ENCODE measurements at places on chromosomes 6 and 20. TPM values are rescaled to one million over a fixed set of nuclear protein-coding genes. Genes with fewer than 3 reads are reported as not detected.

- H3K4me1 ChIP-seq, result peaks cover 2% of the 10 kb centered on the region
- no peaks in the 10 kb centered on the region for H3K36me3 ChIP-seq
- no peak overlapping the region for H3K4me3 ChIP-seq
- no peaks in the 10 kb centered on the region for H3K27me3 ChIP-seq
- H3K27ac ChIP-seq, result no peak overlapping the region
These were observed 35.8 kb upstream of the LGSN start for GRCh38 chr6:63355632-63356031.

GRCh38 chr6:37134036-37134395 is 35.9 kb upstream of the PIM1 start:
- no peak overlapping the region for H3K4me3 ChIP-seq
- H3K36me3 ChIP-seq, result no peaks in the 10 kb centered on the region
- DNase-seq, result no peak
- H3K4me1 ChIP-seq, result peaks cover 69% of the 10 kb centered on the region
- H3K27ac ChIP-seq, result peak overlapping the region; percentile 88

DNA sequence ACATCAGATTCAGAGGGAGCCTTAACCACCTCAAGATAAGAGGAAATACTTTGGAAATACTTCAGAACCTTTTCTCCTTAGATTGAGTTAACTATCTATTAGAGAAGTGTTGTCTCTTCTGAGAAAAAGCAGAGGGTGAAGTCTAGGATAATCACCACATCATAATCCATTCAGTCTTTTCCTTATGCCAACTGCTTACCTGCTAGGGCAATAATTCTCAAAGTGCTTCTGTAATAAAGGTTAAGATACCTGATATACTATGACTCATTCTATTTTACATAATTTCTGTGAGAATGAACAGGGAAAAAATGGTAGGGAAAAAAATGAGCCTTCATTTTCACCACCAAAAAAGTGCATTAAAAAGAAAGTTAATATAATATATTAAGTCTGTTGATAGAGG is 70.1 kb upstream of the LOC128125822 start:
- no peak overlapping the region for H3K4me3 ChIP-seq
- H3K27me3 ChIP-seq, result peaks cover 23% of the 10 kb centered on the region
- no peaks in the 10 kb centered on the region for H3K4me1 ChIP-seq
- no peaks in the 10 kb centered on the region for H3K36me3 ChIP-seq
- no peak for DNase-seq

DNA sequence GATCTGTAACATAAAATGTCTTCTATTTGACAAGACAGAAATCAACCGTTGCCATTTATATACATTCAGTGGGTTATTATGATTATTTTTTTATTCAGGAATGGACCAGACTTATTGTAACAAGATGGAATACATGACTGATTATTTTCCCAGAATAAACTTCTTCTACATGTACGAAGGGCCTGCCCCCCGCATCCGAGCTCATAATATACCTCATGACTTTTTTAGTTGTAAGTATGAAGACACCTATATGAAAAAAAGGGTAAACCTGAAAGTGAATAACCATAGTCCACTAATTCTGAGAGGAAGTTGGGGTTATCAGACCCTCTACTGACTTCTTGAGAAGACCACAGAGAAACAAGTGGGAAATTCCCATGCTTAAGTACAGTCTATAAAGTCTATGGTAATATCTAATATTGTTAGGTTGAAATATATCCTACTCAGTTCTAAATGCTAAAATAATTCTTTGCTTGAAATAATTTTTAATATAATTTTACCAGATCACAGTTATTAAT is 15.9 kb downstream of the OR2A4 start:
- H3K27me3 ChIP-seq, result no peaks in the 10 kb centered on the region
- no peak overlapping the region for H3K27ac ChIP-seq
- no peaks in the 10 kb centered on the region for H3K4me1 ChIP-seq

DNA sequence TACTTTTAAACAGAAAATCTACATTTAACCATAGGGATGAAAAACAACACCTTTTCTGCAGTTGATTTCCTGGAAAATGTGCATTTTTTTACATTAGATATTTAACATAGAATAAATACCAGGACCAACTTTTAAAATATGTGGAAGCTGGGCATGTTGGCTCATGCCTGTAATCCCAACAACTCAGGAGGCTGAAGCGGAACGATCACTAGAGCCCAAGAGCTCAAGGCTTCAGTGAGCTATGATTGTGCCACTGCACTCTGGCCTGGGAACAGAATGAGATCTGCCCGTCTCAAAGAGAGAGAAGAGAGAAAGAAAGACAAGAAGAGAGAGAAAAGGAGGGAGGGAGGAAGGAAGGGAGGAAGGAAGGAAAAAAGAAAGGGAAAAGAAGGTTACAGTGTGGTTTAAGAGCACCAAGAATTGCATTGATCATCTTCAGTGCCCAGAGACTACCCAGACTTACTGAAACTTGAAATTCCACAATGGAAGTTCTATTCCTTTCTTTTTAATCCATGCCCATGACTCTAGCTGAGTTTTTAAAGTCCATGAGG is 189.4 kb upstream of the ARID1B start:
- H3K27me3 ChIP-seq, result peaks cover 33% of the 10 kb centered on the region
- no peak for DNase-seq
- H3K27ac ChIP-seq, result peak overlapping the region; percentile 55
- peaks cover 11% of the 10 kb centered on the region for H3K4me1 ChIP-seq
- no peaks in the 10 kb centered on the region for H3K36me3 ChIP-seq

DNA sequence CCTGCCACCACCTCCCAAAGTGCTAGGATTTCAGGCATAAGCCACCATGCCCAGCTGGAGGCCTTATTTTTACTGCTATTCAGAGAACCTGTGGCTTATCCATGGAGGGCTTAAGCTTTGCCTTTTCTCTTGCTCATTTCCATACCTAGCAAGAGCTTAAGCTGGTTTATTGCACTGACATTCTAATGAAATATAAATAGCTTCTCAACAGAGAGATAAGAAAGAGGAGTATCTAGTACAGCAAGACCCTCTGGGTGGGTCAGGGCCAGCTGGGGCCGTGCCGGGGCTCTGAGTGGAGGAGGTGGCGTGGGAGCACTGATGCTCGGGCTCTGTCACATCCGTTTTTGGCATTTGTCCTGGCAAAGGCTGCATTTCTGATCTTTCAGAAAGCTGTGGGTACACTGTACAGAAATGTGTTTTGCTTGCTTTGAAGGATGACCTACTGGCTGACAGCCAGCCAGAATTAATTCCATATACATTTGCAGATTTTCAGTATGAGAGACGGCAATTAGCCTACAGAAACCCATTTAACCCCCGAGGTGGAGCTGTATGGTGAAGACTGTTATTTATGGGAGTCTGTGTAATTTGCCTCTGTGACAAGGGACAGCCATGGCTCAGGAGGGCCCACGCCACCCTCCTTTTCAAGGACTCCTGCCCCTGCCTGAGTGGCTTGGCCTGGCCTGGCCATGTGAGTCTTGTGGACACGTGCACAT is 181.6 kb upstream of the AKAP12 start:
- peak overlapping the region; percentile 36 for H3K4me3 ChIP-seq

- no peak for DNase-seq
- peaks cover 1% of the 10 kb centered on the region for H3K4me1 ChIP-seq
- H3K36me3 ChIP-seq, result peaks cover 5% of the 10 kb centered on the region
- no peak overlapping the region for H3K27ac ChIP-seq
- H3K4me3 ChIP-seq, result no peak overlapping the region
These were observed 54.6 kb upstream of the RIPOR2 start for GRCh38 chr6:24990236-24990845.

GRCh38 chr6:15892369-15892768 is 229.5 kb upstream of the DTNBP1 start:
- no peak for DNase-seq
- peaks cover 38% of the 10 kb centered on the region for H3K4me1 ChIP-seq
- H3K27me3 ChIP-seq, result no peaks in the 10 kb centered on the region
- no peaks in the 10 kb centered on the region for H3K36me3 ChIP-seq

DNA sequence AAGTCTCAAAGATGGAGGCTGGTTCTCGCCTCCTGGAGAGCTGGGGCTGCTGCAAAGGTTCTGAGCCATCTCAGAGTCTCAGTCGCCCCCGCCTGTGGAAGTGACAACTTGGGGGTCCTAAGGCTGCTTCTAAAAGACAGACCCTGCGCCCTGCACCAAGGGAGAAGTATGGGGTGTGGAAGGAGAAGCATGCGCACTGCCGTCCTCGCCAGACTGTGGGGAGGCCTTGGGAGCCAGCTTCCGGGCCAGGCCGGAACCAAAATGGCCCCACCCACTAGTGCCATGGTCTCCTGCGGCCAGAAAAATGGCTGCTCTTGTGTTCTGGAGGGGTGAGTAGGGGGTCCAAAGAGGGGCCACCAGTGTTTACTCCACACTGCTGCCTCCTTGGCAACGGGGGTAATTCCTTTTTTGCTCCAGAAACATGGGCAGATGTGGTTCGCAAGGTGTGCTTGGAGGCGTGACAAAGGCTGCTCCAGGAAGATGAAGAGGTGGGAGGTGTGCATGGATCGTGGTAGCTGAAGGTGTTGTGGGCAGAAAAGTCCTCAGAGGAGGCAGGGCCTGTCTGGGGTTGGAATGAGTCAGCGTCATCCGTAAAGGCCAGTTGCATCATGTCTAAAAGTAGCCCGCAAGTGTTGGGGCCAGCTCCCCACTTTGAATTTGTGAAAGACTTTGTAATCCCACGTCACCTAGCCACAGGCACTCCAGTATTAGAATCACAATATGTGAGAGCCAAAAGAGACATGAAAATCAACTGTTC is 329.8 kb upstream of the SOX4 start:
- peaks cover 22% of the 10 kb centered on the region for H3K4me1 ChIP-seq
- no peak overlapping the region for H3K4me3 ChIP-seq
- no peaks in the 10 kb centered on the region for H3K27me3 ChIP-seq
- no peak for DNase-seq
- no peak overlapping the region for H3K27ac ChIP-seq

GRCh38 chr6:23977706-23978105 is 148.3 kb upstream of the NRSN1 start:
- H3K27ac ChIP-seq, result no peak overlapping the region
- H3K4me1 ChIP-seq, result no peaks in the 10 kb centered on the region
- H3K4me3 ChIP-seq, result no peak overlapping the region
- H3K36me3 ChIP-seq, result no peaks in the 10 kb centered on the region
- no peaks in the 10 kb centered on the region for H3K27me3 ChIP-seq

- no peak overlapping the region for H3K27ac ChIP-seq
- no peaks in the 10 kb centered on the region for H3K27me3 ChIP-seq
- H3K4me1 ChIP-seq, result no peaks in the 10 kb centered on the region
- no peak for DNase-seq
These were observed 164.6 kb upstream of the FAM83B start for GRCh38 chr6:54681987-54682386.

DNA sequence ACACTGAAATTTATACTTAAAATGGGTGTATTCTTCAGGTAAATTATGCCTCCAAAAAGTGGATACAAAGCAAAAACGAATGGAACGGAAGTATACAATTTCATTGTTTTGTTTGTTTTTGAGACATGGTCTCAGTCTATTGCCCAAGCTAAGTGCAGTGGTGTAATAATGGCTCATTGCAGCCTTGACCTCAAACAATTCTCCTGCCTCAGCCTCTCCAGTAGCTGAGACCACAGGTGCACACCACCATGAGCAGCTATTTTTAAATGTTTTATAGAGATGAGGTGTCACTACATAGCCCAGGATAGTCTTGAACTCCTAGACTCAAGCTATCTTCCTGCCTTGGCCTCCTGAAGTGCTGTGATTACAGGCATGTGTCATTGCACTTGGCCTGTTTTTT is 122.2 kb downstream of the MAN1A1 start:
- no peaks in the 10 kb centered on the region for H3K4me1 ChIP-seq
- H3K36me3 ChIP-seq, result peaks cover 21% of the 10 kb centered on the region
- no peak overlapping the region for H3K27ac ChIP-seq
- H3K4me3 ChIP-seq, result no peak overlapping the region

GRCh38 chr6:84728602-84729001 is 35.8 kb downstream of the TBX18 start:
- no peak overlapping the region for H3K4me3 ChIP-seq
- H3K4me1 ChIP-seq, result no peaks in the 10 kb centered on the region
- DNase-seq, result no peak
- no peak overlapping the region for H3K27ac ChIP-seq
- H3K27me3 ChIP-seq, result peaks cover 8% of the 10 kb centered on the region

Gene LY6G6C
- total RNA-seq, result 1.4 TPM

Gene NNAT
- 19.4 TPM for total RNA-seq

Gene TFAP2A
- 63.5 TPM for total RNA-seq

Gene THBS2
- total RNA-seq, result 20.4 TPM

Gene IMPG1
- not detected for total RNA-seq

All from mesothelial cell of epicardium (in vitro differentiated cells).